ENCODE measurements at places on chromosomes 13 and 19.

GRCh38 chr13:51257187-51257586, 35.0 kb downstream of the FAM124A start:
- no peak overlapping the region for H3K27ac ChIP-seq
- peaks cover 4% of the 10 kb centered on the region for H3K4me1 ChIP-seq
- peaks cover 26% of the 10 kb centered on the region for H3K36me3 ChIP-seq

DNA sequence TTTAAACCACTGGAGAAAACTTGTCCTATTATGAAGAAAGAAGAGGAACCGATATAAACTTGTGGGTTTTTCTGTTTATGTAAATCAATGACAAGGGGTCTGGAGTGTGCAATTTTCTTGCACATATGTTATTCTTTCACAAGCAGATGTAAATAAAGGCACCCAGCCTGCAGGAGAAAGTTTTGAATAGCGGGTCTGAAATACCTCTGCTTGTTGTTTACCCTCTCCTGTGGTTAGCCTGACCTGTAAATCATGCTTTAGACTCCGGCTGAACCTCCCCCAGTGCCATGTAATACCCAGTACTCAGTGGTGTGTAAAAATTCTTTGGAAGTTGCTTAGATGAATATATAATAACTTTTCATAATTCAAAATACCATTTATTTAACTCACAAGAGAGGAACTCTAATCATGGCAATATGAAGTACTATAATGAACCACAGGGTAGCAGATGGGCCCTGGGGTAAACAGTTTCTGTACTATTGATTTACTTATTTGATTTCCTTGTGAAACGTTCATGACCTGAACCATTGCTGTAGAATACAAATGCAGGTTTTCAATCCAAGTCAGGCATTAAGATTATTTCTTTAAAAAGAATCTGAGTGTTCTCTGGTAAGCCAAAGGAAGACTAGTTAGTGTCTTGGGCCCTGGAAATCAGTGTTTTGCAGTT, 245.1 kb downstream of the LMO7 start:
- H3K4me3 ChIP-seq, result no peak overlapping the region
- no peak overlapping the region for H3K27ac ChIP-seq
- no peak for DNase-seq
- H3K27me3 ChIP-seq, result no peaks in the 10 kb centered on the region
- no peaks in the 10 kb centered on the region for H3K36me3 ChIP-seq
- H3K4me1 ChIP-seq, result no peaks in the 10 kb centered on the region

DNA sequence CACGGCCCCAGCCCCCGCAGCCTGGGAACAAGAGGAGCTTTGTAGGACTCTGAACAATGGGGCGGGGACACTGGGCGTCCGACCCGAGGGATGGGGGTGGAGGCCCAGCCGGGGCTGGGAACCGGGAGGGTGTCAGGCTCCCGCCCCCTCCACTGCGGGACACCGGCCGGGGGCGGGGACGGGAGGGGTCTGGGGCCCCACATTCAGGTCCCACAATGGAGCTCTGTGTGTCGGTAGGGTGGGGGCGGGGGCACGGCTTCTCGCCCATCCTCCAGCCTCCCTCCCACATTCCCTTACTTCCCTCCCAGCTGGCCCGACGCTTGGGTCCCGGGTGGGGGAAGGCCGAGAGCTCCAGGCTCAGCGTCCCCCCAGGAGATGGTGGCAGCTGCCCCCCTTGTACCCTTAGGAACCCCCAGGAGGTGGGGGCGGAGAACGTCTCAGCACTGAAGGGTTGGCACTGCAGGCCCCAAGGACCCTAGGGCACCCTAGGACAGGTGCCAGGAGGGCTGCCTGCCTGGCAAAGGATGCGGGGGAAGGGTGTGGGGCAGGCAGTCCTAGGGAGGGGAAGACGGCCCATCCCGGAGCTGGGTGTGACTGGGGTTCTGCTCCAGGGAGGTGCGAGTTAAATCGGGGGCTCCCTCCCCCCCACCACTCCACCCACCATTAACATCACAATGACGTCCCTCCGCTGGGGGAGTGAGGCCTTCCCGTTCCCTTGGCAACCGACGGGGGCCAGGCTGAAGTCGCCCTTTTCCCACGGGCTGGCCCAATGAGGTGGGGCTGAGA, 5.3 kb downstream of the TTYH1 start:
- H3K4me3 ChIP-seq, result no peak overlapping the region
- no peaks in the 10 kb centered on the region for H3K36me3 ChIP-seq
- no peaks in the 10 kb centered on the region for H3K27me3 ChIP-seq
- peaks cover 15% of the 10 kb centered on the region for H3K4me1 ChIP-seq
- no peak for DNase-seq
- no peak overlapping the region for H3K27ac ChIP-seq

DNA sequence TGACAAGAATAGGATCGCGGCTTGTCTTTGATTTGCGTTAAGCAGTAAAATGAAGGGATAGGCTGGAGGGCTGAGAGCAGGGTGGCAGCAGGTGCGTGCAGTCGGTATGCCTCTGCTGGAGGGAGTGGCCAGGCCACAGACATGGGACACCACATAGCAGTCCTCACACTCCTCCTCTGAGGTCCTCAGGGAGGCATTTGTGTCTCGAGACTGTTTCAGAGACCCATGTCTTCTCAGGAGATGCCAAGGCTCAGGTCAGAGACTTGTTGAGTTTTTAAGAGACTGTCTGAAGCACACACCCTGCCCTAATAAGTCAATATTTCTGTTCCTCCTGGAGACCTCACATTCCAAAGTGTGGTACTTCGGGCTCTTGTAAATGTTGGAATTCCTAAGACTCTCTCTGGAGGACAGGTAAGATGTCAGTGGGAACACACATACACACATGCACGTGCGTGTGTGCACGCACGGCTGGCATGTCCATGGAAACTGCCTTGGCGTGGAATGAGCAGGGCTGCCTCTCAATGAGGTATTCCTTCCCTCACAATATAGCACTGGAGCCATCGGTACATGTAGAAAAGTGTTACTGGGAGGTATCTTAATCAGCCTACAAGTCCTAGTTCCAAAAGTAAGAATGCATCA, 46.4 kb downstream of the COL4A2 start:
- H3K36me3 ChIP-seq, result no peaks in the 10 kb centered on the region
- no peak overlapping the region for H3K27ac ChIP-seq
- no peaks in the 10 kb centered on the region for H3K27me3 ChIP-seq

- H3K27me3 ChIP-seq, result no peaks in the 10 kb centered on the region
- DNase-seq, result no peak
- H3K36me3 ChIP-seq, result peaks cover 14% of the 10 kb centered on the region
Measured at GRCh38 chr19:36152352-36153091, at the start of gene COX7A1. TSS of gene COX7A1 (minus strand) at chr19:36152447. CDS start at chr19:36152407, 40 bp downstream.

DNA sequence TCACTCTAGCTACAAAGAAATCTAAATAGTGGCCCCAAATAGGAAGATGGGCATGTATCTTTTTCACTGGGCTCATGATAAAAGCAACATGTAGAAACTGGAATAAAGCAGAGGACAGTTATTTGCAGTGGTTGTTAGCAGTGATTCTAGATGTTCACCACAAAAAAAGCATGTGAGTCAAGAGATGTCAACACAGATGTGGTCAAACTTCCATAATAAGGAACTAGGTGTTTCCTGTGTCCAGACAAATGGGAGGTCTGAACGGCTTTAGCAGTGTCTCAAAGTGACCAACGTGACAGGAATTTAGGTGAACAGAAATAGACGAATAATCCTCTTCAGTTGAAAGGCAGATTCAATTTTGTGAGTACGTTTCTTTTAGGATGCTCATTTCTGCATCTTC, 162.7 kb downstream of the TBC1D4 start:
- H3K4me3 ChIP-seq, result no peak overlapping the region
- H3K4me1 ChIP-seq, result no peaks in the 10 kb centered on the region
- no peak overlapping the region for H3K27ac ChIP-seq
- H3K36me3 ChIP-seq, result no peaks in the 10 kb centered on the region

DNA sequence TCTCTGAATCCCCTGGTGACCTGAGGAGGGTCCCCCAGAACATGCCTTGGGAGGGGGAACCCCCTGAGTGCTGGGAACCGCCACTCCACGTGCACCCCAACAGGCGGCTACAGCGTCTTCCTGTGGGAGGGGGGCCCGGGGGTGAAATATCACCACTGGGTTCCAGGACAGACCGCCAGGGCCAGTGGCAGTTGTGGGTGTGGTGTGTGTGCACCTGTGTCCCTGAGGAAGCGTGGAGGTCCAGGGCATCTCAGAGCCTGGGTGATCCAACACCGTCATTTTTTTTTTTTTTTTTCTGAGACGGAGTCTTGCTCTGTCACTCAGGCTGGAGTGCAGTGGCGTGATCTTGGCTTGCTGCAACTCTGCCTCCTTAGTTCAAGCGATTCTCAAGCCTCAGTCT, 4.2 kb downstream of the ADGRE5 start:
- no peak overlapping the region for H3K4me3 ChIP-seq
- no peaks in the 10 kb centered on the region for H3K36me3 ChIP-seq
- no peak overlapping the region for H3K27ac ChIP-seq
- H3K4me1 ChIP-seq, result peaks cover 3% of the 10 kb centered on the region
- no peak for DNase-seq

GRCh38 chr19:29029268-29029958, 183.5 kb downstream of the UQCRFS1 start:
- H3K27me3 ChIP-seq, result no peaks in the 10 kb centered on the region
- H3K36me3 ChIP-seq, result no peaks in the 10 kb centered on the region

DNA sequence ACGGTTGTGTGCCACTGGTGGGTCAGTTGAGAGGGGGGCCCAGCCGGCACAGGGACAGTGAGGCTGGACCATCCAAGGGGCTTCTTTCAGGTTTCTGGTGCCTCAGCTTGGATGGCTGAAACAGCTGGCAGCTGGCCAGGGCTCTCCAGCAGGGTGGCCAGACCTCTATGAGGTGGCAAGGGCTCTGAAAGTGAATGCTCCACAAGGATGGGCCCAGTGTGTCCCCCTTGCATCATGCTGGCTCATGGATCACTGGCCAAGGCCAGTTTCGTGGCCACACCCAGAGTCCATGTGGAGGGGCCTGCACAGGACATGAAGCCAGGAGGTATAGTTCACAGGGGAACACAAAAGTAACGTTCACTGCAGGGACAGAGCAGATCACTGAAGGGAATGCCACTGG, 49.6 kb downstream of the CDADC1 start:
- H3K4me3 ChIP-seq, result no peak overlapping the region
- no peaks in the 10 kb centered on the region for H3K36me3 ChIP-seq
- H3K4me1 ChIP-seq, result peaks cover 1% of the 10 kb centered on the region
- no peak for DNase-seq

- H3K4me1 ChIP-seq, result peaks cover 12% of the 10 kb centered on the region
- no peaks in the 10 kb centered on the region for H3K27me3 ChIP-seq
- no peak overlapping the region for H3K4me3 ChIP-seq
- H3K27ac ChIP-seq, result no peak overlapping the region
Measured at GRCh38 chr19:20243629-20244028, 76.6 kb downstream of the ZNF486 start.

DNA sequence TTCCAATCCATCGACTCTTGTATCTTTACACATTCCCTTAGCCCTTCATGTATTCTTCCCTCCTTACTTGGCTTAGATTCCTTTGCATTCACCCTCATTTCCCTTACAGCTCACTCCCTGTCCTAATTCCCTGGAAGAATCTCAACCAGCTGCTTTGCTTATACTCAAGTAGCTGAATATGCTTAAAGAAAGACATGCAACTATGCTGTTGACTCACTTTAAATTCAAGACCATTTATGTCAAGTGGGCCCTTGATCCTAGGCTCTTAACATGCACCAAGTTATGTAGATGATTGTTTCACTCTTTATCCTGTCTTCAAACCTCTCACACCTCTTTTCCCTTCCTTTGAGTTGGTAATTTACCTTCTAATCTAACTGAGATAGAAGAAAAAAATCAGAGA, 7.4 kb downstream of the CCDC122 start:
- H3K36me3 ChIP-seq, result no peaks in the 10 kb centered on the region
- no peak overlapping the region for H3K27ac ChIP-seq
- no peaks in the 10 kb centered on the region for H3K4me1 ChIP-seq
- no peak overlapping the region for H3K4me3 ChIP-seq
- DNase-seq, result no peak

DNA sequence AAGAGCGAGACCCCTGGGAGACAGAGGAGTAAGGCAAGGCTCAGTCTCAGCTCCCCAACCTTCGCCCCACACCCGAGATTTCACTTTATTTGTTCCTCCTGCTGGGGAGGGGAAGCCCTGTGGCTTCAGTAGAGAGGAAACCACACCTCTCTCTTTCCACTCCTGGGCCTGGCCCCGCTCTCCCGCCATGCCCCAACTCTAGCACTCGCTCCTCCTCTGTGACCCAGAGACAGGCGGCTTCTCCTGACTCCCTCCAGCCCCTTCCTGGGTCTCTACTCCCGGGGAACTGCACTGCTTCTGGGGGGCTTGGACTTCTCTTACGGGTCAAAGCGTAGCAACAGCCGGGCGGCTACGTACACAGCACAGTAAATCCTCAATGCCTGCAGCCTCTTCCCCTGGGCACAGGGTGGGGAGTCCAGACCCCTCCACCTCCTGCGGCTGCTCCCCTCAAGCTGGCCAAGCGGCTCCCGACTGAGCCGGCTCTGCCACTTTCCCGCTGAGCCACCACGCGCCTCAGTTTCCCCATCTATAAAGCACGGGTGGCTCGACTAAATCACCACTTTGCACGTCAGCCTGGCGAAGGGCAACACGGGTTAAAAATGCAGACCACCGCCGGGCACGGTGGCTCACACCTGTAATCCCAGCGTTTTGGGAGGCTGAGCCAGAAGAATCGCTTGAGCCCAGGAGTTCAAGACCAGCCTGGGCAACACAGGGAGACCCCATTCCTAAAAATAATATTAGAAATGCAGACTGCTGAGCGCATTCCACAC, 1.4 kb downstream of the RNF126 start:
- peak overlapping the region; percentile 93 for H3K4me3 ChIP-seq
- H3K36me3 ChIP-seq, result no peaks in the 10 kb centered on the region
- H3K27ac ChIP-seq, result no peak overlapping the region
- peaks cover 2% of the 10 kb centered on the region for H3K4me1 ChIP-seq
- no peak for DNase-seq

GRCh38 chr13:32019612-32020233, 11.9 kb upstream of the FRY start:
- H3K36me3 ChIP-seq, result no peaks in the 10 kb centered on the region
- no peak overlapping the region for H3K27ac ChIP-seq
- DNase-seq, result peak; percentile 55
- H3K4me1 ChIP-seq, result no peaks in the 10 kb centered on the region

DNA sequence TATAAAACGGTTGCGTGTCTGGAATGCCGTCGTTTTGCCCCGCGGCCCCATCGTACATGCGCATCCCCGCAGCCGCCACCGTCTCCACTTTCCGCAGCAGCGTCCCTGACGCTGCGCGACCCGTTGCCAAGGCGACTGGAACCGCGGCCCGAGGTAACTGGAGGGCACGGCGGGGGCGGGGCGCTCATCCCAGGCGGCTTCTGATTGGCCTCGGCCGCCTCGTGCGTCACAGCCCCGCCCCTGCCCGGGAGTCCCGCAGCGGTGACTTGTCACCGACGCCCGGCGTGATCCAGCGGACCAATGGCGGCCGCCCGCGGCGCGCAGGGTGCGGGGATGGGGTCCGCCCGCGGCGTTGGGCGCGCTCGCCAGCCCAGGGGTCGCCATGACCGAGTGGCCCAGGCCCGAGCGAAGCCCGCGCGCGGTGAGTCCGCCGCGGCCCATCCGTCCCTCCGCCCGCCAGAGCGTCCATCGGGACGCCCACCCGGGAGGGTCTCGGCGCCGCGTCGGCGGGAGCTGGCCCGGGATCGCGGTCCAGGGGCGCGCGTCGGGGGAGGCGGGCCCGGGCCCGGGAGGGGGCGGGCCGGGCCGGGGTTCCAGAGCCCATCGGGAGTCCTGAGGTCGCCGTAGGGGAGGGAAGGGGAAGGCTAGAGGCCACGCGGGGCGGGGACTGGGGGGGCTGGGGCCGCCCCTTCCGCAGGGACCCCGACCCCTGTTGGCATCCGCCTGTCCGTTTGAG, at the start of gene ZSCAN1:
ZSCAN1 (plus strand) TSS at position 285 of the 736 bp plus-strand sequence. CDS start 3,812 bp downstream, outside the sequence.
- H3K27ac ChIP-seq, result no peak within 1 kb of the TSS
- peak within 1 kb of the TSS; percentile 66 for H3K4me3 ChIP-seq
- peaks cover 5% of the 10 kb centered on the region for H3K4me1 ChIP-seq
- H3K36me3 ChIP-seq, result no peaks in the 10 kb centered on the region

GRCh38 chr13:110103534-110103933, 203.4 kb downstream of the COL4A1 start:
- H3K27ac ChIP-seq, result no peak overlapping the region
- H3K27me3 ChIP-seq, result no peaks in the 10 kb centered on the region
- DNase-seq, result no peak
- H3K36me3 ChIP-seq, result no peaks in the 10 kb centered on the region
